ENCODE measurements at places on chromosomes 12 and 14. TPM values are rescaled to one million over a fixed set of nuclear protein-coding genes. Genes with fewer than 3 reads are reported as not detected.

- DNase-seq, result peak; percentile 96
- no peaks in the 10 kb centered on the region for H3K36me3 ChIP-seq
- H3K4me3 ChIP-seq, result peak overlapping the region; percentile 23
- peaks cover 4% of the 10 kb centered on the region for H3K4me1 ChIP-seq
- H3K27ac ChIP-seq, result peak overlapping the region; percentile 80
Measured at GRCh38 chr14:49950275-49951228, 57.7 kb downstream of the ARF6 start.

GRCh38 chr14:22419620-22420019 lies 169.4 kb downstream of the DAD1 start:
- no peak overlapping the region for H3K27ac ChIP-seq
- DNase-seq, result no peak
- no peak overlapping the region for H3K4me3 ChIP-seq
- H3K36me3 ChIP-seq, result no peaks in the 10 kb centered on the region

DNA sequence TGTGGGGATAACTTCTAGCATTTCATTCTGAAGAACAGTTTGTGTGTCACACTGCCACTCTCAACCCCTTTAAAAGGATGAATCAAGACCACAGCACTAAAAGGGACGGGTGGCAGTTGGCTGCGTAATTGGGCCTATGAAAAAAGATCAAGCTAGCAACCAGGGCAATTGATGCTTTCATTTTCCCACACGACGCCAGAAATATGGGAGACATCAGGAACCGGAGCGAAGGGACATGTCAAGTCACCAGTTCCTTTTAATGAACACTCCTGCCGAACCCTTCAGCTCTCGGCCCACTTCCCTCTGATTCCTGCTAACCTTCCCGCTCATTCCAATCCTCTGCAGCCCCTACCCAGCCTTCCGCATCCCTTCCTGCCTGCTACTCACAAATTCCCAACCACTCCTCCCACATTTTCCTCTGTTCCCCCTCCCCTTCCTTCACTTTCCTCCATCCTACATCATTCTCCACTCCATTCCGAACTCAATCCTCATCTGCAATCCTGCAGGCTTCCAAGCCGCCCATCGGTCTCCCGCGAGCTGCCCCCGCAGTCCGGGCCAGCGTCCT lies 753 bp downstream of the CSRNP2 start:
- peak overlapping the region; percentile 100 for H3K4me3 ChIP-seq
- no peaks in the 10 kb centered on the region for H3K36me3 ChIP-seq
- peak overlapping the region; percentile 96 for H3K27ac ChIP-seq
- H3K4me1 ChIP-seq, result peaks cover 4% of the 10 kb centered on the region

DNA sequence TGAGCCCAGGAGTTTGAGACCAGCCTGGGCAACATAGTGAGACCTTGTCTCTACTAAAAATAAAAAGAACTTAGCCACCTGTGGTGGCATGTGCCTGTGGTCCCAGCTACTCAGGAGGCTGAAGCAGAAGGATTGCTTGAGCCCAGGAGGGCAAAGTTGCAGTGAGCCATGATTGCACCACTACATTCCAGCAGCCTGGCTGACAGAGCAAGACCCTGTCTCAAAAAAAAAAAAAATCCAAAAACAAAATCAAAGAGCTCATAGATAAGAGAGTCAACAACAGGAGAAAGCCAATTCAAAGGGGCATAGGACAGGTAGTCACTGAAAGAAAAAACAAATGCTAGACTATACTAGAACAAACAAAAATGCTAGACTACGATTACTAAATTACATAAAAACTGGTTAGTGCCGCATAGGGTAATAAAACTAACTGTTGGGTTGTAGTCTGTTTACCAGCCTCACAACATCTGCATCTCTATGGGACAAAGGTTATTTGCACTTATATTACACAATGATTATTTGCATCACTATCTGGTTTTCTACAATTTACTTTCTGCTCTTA lies 16.6 kb upstream of the EEA1 start:
- H3K36me3 ChIP-seq, result no peaks in the 10 kb centered on the region
- no peak for DNase-seq
- no peaks in the 10 kb centered on the region for H3K27me3 ChIP-seq
- no peaks in the 10 kb centered on the region for H3K4me1 ChIP-seq

DNA sequence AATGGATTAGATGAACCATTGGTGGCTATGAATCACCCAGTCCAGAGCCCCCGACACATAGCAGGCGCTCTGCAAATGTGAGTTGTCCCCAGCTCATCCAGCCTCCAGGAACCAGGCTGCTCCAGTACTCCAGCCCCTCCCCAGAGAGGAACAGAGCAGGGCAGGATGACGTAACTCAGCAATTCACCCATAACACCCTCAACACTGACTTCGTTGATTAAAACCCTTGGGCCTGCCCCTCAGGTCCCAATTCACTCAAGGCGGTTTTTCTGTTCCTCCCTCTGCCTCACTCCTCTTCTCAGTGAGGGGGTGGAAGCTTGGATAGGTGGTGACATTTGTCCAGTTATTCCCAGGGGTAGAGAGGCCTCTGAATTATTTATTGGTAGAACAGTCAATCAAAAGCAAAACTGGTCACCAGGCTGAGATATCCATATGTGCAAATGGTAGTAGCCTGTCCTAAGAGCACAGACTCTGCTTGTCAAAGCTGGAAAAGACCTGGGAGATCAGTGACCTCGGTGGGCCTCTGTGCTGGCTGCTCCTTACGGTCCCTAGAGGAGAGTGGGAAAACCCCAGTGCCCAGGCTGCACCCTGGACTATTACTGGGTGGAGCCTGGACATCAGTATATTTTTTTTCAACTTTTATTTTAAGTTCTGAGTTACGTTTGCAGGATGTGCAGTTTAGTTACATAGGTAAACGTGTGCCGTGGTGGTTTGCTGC lies 97.0 kb downstream of the CMKLR1 start:
- H3K36me3 ChIP-seq, result no peaks in the 10 kb centered on the region
- peaks cover 3% of the 10 kb centered on the region for H3K27me3 ChIP-seq
- H3K4me3 ChIP-seq, result no peak overlapping the region
- H3K4me1 ChIP-seq, result no peaks in the 10 kb centered on the region
- no peak overlapping the region for H3K27ac ChIP-seq

DNA sequence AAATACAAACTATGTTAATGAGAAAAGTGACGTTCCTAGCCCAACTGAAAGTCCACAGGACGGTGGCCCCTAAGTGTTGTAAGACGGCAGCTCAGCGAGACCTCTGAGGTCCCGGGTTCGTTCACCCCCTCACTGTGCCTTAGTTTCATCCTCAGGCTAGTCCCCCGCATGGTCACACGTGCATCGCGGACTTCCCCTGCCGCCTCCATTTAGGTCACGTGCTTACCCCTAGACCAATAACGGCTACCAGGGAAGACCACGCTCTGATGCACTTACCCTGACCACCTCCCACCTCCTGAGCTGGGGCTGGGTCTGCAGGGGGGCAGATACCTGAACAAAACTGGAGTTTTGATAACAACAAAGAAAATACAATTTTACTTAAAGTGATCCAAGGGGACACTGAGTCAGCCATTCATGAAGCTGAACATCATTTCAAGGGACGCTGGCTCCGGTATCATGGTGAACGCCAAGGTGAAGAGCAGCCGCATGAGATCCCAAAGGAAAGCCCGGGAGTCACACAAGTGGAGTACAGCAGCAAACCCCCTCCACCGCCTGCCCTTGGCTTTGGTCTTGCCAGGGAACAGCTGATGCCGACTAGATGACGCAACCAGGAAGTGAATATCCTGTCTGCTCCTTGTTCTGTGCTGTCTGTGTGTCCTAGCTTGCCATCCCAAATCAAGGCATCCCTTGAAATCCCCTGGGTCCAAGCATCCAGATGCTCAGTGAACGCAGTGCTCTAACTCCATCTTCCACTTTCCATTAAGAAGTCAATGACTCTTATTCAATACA lies 274.1 kb downstream of the PCNX1 start:
- no peak overlapping the region for H3K4me3 ChIP-seq
- no peak overlapping the region for H3K27ac ChIP-seq
- no peaks in the 10 kb centered on the region for H3K36me3 ChIP-seq
- no peaks in the 10 kb centered on the region for H3K27me3 ChIP-seq
- no peak for DNase-seq

- DNase-seq, result no peak
- no peaks in the 10 kb centered on the region for H3K27me3 ChIP-seq
- peaks cover 3% of the 10 kb centered on the region for H3K4me1 ChIP-seq
- no peak overlapping the region for H3K4me3 ChIP-seq
Measured at GRCh38 chr12:69821456-69822159, 3.4 kb upstream of the MYRFL start.

DNA sequence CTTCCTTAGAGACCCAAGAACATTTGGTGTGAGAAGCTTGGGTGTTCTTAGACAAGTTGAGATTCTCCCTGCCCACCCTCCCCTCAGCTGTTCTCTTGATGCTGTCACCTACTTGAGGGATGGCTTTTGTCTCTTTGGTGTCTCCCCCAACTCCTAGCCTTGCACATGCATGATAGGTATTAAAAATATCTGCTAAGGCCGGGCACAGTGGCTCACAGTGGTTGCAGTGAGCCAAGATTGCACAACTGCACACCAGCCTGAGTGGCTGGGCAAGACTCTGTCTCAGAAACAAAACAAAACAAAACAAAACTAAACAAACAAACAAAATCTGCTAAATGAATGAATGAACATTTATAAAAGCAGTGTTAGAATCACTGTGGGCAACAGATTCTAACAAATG lies 261.1 kb downstream of the AKAP6 start:
- H3K4me3 ChIP-seq, result no peak overlapping the region
- no peak overlapping the region for H3K27ac ChIP-seq
- H3K36me3 ChIP-seq, result no peaks in the 10 kb centered on the region
- H3K27me3 ChIP-seq, result no peaks in the 10 kb centered on the region
- no peaks in the 10 kb centered on the region for H3K4me1 ChIP-seq

DNA sequence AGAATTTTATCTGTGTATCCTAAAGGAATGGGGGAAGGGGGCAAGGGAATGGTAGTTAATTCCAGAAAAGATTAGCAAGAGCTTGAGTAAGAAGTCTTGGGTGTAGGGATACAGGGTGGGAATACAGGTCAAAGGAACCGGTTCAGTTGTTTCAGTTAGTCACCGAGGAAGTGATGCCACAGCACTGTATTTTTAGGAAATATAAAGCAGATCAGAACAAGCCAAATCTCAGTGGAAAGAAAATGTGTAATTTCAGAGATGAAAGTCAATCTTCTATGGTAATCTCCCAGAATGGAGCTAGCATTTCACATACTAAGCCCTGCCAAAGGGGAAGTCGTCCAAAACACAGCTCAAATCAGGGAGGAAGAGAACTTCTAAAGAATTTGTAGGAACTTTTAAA lies 4.7 kb upstream of the TUBA1C start:
- no peaks in the 10 kb centered on the region for H3K36me3 ChIP-seq
- no peak overlapping the region for H3K27ac ChIP-seq
- no peak for DNase-seq
- no peaks in the 10 kb centered on the region for H3K27me3 ChIP-seq
- no peaks in the 10 kb centered on the region for H3K4me1 ChIP-seq

DNA sequence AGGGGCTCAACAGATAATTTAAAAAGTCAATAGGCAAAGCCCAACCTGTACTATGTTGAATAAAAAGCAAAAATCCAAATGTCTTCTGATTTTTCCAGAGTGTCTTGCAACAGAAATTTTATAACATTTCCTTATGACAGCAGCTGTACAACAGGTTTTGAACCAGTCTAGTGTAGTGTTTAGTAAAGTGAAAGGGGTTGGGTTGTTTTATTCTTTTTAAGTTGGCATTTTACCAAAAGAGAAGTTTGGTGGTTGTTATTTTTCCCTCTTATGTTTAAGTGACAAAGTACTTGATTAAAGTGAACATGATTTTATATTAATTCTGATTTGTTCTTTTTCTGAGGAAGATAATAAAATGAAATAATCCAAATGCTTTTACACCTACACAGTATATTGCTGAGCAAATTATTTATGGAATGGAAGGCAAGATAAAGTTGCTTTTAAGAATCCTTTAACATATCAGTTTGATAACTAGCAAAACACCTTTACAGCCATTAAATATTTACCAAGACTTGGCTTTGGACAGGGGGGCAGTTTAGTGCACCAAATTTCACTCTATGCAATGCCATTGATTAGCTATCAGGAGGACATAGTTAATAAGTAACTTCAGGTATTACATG lies 128.9 kb downstream of the FOXA1 start:
- no peaks in the 10 kb centered on the region for H3K27me3 ChIP-seq
- no peaks in the 10 kb centered on the region for H3K36me3 ChIP-seq
- no peaks in the 10 kb centered on the region for H3K4me1 ChIP-seq
- H3K4me3 ChIP-seq, result no peak overlapping the region

DNA sequence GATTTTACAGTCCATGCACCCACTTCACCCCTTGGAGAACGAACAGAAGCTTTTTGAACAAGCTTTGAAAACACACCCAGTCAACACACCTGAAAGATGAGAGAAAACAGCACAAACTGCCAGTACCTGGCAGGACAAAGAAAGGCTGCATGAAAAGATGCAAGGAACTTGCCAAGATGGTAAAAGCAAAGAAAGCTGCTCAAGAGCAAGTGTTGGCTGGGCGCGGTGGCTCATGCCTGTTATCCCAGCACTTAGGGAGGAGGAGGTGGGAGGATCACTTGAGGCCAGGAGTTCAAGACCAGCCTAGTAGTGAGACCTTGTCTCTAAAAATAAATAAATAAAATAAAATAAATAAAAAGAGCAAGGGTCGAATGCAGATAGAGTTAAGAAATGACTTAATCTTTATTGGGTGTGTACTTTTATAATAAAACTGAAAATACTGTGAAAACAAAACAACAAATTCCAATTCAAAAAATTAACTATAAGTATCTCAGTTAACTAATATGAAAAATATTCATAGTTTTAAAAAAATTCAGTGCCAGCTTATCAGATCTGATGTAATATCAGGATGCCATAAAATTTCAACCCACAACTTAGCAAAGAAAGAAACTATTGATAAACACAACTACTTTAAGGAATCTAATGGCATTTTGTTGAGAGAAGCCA lies 59.2 kb downstream of the HECTD4 start:
- no peaks in the 10 kb centered on the region for H3K27me3 ChIP-seq
- no peak for DNase-seq
- H3K27ac ChIP-seq, result no peak overlapping the region
- no peaks in the 10 kb centered on the region for H3K36me3 ChIP-seq

DNA sequence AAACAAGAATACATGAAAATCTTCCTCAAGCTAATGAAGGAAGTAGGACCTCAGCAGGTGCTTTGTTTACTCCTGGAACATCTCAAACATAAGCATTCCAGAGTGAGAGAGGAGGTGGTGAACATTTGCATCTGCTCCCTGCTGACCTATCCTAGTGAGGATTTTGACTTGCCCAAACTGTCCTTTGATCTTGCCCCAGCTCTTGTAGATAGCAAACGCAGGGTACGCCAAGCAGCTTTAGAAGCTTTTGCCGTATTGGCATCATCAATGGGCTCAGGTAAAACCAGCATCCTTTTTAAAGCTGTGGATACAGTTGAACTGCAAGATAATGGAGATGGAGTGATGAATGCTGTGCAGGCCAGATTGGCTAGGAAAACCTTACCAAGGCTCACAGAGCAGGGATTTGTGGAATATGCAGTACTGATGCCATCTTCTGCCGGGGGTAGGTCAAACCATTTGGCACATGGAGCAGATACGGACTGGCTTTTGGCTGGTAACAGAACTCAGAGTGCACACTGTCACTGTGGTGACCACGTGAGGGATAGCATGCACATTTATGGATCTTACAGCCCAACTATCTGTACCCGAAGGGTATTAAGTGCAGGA lies 1.9 kb downstream of the TOGARAM1 start:
- no peak for DNase-seq
- peaks cover 21% of the 10 kb centered on the region for H3K4me1 ChIP-seq
- peak overlapping the region; percentile 84 for H3K4me3 ChIP-seq
- H3K27me3 ChIP-seq, result no peaks in the 10 kb centered on the region
- no peak overlapping the region for H3K27ac ChIP-seq

The RBP5 gene
- 1.1 TPM for total RNA-seq

The LAG3 gene
- 0.80 TPM for total RNA-seq

The ZNF384 gene
- 57.0 TPM for total RNA-seq

The OR11H7 gene
- total RNA-seq, result not detected

The DLK1 gene
- total RNA-seq, result not detected

The SAMD15 gene
- total RNA-seq, result 0.32 TPM

The GPRC5D gene
- not detected for total RNA-seq

The EIF4B gene
- 759 TPM for total RNA-seq
